ENCODE measurements at places on chromosomes 3 and 15. TPM values are rescaled to one million over a fixed set of nuclear protein-coding genes. Genes with fewer than 3 reads are reported as not detected.

DNA sequence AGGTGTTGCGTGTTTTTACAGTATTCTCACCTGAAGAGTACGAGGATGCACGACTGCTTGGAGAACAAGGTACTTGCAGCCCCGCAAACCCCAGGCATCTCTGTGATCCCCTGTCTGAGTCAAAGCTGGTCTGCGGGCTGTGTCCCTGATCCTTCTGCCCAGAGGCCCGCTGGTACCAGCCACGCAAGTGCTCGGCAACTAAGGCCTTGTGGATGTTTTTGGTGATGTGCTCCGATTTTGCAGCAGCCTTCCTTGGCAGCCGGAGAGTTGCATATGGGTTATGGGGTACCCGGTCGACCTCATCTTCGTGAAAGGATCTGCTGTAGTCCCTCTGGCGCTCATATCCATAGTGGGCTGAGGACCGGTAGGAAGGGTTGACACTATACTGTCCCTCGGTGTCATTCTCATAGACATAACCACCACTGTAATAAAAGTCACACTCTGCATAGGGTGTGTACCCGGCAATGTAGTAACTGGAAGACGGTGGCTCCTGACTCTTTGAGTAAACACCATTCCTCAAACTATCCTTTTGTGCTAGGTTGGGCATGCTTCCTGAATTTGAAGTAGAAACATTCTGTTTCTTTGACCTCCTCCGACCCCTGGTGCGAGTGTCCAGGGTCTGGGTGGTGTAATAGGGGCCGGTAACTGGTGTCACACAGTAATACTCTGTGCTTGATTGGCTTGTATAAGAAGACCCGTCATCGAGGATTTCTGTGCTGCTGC, 58.6 kb upstream of the LMOD3 start:
- no peak for DNase-seq

- DNase-seq, result peak; percentile 20
Measured at GRCh38 chr3:112074616-112075497, 11.3 kb upstream of the C3orf52 start.

- no peak for DNase-seq
Measured at GRCh38 chr3:14137004-14137403, 12.2 kb downstream of the TMEM43 start.

DNA sequence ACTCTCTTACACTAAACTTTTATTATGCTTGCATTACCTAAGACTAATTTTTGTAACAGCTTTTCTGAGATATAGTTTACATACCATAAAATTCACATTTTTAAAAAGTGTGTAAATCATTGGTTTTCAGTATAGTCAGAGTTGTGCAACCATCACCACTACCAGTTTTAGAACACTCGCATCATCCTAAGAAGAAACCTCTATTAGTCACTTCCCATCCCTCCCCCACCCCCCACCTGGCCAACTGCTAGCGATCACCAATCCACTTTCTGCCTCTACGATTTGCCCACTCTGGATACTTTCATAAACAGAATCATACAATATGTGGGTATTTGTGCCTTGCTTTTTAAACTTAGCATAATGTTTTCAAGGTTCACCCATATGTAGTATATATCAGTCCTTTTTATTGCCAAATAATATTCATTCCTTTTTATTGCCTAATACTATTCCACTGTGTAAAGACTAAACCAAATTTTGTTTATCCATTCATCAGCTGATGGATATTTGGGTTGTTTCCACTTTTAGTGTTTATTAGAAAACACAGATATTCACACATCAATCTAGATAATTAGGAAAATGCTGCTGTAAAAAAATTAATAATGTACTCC, 23.0 kb downstream of the UBP1 start:
- no peak for DNase-seq

GRCh38 chr15:90286678-90287077, 21.2 kb downstream of the NGRN start:
- peak; percentile 58 for DNase-seq

Gene CPA3
- 80.5 TPM for total RNA-seq

Data from hematopoietic multipotent progenitor cell (in vitro differentiated cells).